Stimulated activated CD4-positive, alpha-beta T cell treated with anti-CD3 and anti-CD28 coated beads, Interleukin-1b, Interleukin-23, amount 100 ng/mL, for 24 hours (primary cell): ENCODE measurements at places on chromosomes 3 and 15.

GRCh38 chr3:66200786-66201185, 20.0 kb upstream of the SLC25A26 start:
- no peak for DNase-seq

GRCh38 chr3:94173673-94174434, 111.0 kb downstream of the NSUN3 start:
- DNase-seq = no peak

- no peak for DNase-seq
Measured at GRCh38 chr15:53462651-53463050, 296.8 kb downstream of the WDR72 start.

DNA sequence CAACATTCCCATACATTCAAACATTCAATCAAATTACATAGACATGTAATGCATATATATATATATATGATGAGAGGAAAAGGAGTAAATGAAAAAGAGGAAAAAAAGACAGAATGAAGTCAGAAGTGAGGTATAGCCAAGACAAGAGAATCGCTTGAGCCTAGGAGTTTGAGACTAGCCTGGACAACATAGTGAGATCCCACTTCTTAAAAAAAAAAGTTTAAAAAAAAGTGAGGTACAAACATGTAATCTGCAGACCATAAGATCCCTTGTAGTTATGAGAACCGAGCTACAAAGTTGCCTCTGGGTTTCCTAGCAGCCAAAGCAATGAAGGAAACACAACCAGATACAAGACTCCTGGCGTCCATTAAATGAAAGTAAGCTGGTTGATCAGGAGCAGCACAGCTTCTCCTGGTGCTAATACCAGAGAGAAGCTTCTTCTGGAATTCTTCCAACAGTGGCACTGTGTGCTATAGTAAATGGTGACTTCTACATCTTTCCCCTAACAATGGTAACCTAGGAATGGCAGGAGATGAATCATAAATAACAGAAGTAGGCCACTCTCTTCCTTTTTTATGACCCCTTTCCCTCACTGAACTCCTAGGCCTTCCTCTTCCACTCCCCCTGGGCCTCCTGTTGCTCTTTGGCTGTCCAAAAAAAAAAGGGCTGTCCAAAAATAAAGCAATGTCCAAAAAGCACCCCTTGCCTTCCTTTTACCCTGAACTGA, 3.5 kb downstream of the KCNMB3 start:
- DNase-seq = no peak

- no peak for DNase-seq
Measured at GRCh38 chr15:58574631-58575030, 142.8 kb downstream of the LIPC start.

DNA sequence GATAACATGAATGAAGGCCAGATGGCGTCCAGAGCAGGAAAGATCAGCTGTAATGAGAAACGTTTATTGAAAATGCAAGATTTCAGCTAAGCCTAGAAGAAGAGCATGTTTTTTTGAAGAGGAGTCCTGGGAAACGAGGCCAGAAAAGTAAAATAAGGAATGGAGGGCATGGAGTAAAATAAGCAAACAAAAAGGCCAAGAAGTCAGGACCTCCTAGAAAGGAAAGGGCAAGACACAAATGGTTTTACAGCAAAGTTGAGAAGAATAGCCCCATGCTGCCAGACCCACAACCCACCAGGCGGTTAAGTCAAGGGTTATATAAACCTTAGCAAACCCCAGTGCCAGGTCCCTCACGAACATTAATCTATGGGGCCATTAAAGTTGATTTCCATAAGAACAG, 30.5 kb downstream of the LRIG1 start:
- no peak for DNase-seq

GRCh38 chr3:33578325-33579177, 138.3 kb upstream of the UBP1 start:
- DNase-seq = no peak

- DNase-seq = no peak
Measured at GRCh38 chr15:63192619-63193206, 3.3 kb downstream of the RAB8B start.

- no peak for DNase-seq
Measured at GRCh38 chr15:99681990-99682389, 51.2 kb downstream of the LYSMD4 start.

DNA sequence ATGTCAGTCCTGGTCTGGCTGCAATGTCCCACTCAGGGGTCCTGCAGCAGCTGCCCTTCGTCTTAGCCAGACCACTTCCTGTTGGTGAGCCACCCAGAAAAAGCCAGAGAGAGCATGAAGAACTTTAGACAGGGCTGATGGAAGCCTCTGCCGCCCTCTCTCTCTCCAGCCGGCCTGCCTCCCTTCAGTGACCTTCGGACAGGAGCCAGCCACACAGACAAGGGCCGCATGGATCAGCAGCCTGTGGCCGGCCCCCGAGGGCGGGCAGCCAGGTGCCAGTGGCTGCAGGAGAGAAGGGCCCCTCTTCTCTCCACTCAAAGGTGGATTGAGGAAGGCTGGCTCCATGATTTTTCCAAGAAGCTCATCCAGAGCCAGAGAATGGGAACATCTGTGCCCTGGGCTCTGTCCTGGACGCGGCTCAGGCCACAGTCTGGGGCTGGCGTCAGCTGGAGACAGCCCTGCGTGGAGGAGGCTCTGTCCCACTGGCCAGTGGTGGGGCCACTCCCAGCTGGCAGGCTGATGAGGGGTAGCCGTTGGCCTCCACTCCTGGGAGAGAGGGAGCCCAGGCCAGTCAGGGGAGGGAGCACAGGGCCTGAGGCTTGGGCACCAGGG, 42.9 kb downstream of the ISG20 start:
- no peak for DNase-seq

GRCh38 chr3:48286308-48286707, 45.4 kb downstream of the ZNF589 start:
- DNase-seq = no peak

DNA sequence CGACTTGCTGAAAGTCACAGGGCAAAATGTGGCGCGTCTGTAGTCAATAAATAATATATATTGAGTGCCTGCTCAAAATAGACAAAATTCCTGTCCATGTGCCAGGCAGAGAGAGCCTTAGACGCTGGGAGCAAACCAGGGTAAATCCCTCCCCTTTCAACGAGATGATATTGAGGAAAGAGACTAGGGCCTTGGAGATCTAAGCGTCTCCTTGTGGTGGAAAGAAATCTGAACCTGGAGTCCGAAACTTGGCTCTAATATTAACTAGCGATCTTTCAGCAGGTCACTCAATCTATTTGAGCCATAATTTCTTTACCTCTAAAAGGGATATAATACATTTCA, 348 bp upstream of the DPP8 start:
- DNase-seq = no peak

DNA sequence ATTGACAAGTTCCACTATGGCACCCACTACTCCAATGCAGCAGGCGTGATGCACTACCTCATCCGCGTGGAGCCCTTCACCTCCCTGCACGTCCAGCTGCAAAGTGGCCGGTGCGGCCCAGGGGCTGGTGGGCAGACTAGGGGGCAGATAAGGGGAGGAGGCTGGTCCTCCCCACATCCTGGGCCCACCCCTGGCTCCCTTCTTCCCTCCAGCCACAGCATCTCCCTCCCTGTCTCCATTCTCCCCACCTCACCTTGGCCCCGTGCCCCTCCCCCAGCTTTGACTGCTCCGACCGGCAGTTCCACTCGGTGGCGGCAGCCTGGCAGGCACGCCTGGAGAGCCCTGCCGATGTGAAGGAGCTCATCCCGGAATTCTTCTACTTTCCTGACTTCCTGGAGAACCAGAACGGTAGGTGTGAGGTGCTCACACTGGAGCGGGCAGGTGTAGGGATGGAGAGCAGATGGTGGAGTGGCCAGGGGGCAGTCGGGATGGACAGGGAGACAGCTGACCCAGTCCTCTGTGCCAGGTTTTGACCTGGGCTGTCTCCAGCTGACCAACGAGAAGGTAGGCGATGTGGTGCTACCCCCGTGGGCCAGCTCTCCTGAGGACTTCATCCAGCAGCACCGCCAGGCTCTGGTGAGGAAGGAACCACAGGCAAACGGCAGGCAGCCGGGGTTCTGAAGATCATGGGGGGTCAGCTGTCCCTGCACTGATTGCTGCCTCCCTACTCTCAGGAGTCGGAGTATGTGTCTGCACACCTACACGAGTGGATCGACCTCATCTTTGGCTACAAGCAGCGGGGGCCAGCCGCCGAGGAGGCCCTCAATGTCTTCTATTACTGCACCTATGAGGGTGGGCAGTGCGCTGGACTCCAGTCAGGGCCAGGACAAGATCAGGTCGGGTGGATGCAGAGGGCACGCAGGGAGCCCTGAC, 26.0 kb downstream of the NBEAL2 start:
- DNase-seq = no peak

DNA sequence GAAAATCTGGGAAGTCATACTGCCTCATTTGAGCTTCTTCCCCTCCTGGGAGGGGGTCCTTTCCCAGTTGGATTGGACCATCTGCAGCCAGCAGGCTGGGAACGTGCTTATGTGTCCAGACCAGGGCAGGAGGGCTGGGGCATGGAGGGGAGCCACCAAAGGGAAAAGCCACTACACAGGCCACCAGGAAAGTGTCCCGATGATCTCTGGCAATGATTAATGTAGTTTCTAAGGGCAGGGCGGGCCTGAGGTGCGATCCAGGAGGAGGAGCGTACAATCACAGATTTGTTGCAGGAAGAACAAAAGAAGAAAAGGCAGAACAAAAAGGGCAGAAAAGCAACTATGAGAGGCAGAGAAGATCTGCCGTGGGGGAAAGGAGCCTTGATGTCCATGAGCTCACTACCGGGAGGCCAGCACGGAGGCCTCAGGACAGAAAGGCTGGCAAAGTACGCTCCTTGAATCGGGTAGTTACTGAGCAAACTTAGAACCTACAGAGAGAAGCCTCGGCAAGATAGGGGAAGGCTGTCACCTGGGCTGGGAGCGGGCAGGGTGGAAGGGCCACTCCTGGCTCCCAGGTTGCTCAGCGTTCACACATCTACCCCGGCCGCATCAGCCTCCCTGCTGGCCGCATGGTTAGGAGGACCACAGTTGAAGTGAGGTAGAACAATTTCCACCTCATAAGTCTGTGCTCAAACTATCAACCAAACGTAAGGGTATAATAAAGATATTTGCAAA, 79.5 kb upstream of the PCSK6 start:
- DNase-seq = no peak

GRCh38 chr3:185781759-185782158, 43.1 kb downstream of the IGF2BP2 start:
- no peak for DNase-seq

DNA sequence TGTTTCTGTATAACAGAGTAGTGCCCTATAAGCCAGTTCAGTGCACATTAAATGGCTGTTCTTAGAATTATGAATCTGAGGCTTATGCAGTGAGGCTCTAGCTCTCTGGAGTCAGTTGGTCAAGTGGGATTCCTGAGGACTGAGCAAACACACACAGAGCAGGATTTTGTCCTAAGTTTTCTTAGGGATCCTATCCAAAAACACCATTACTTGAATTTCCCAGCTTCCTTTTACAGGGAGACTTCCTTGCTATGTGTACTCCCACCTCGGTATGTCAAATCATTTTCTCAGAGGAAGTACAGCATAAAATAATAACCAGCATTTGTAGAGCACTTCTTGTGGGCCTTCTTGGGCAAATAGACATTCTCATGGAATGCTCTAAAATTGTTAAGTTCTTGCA, 63.1 kb upstream of the GOLGA6B start:
- DNase-seq = no peak

GRCh38 chr3:46981932-46982471, 2.5 kb downstream of the NBEAL2 start:
- DNase-seq = no peak
